CD4-positive, CD25-positive, alpha-beta regulatory T cell (primary cell): ENCODE measurements at places on chromosomes 7 and 10.

GRCh38 chr10:6034371-6034770 lies 27.8 kb downstream of the IL2RA start:
- peak overlapping the region; percentile 66 for H3K27ac ChIP-seq
- H3K36me3 ChIP-seq: peaks cover 41% of the 10 kb centered on the region

- H3K4me3 ChIP-seq: peak overlapping the region; percentile 72
- no peak for DNase-seq
- H3K27ac ChIP-seq: peak overlapping the region; percentile 28
- H3K4me1 ChIP-seq: peaks cover 46% of the 10 kb centered on the region
Observed at GRCh38 chr10:102112210-102112817, 7.9 kb downstream of the LDB1 start.

DNA sequence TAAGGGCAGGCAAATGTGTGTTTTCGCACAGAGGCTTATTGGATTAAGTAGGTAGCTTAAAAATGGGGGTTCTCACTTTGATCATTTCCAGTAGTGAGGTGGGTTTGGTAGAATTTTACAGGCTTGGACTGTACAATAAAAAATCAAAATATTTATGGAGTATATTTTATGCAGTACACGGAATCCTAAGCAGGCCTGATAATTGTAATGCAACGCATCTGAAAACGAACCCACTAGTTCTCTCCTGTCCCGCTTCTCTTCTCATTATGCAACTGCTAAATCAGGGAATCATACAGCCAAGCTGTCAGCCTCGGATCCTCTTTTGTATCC lies 377 bp upstream of the POLR1F start:
- H3K27me3 ChIP-seq: no peaks in the 10 kb centered on the region
- no peaks in the 10 kb centered on the region for H3K36me3 ChIP-seq
- peak overlapping the region; percentile 80 for H3K27ac ChIP-seq
- no peak for DNase-seq
- H3K4me1 ChIP-seq: peaks cover 21% of the 10 kb centered on the region

- H3K4me3 ChIP-seq: no peak overlapping the region
- H3K36me3 ChIP-seq: no peaks in the 10 kb centered on the region
- H3K27me3 ChIP-seq: no peaks in the 10 kb centered on the region
- DNase-seq: no peak
- H3K27ac ChIP-seq: no peak overlapping the region
Observed at GRCh38 chr7:36752026-36752711, 27.9 kb upstream of the AOAH start.

- DNase-seq: no peak
- H3K27me3 ChIP-seq: no peaks in the 10 kb centered on the region
- no peaks in the 10 kb centered on the region for H3K36me3 ChIP-seq
- no peak overlapping the region for H3K4me3 ChIP-seq
- H3K4me1 ChIP-seq: no peaks in the 10 kb centered on the region
- no peak overlapping the region for H3K27ac ChIP-seq
Observed at GRCh38 chr10:51215951-51216834, 141.9 kb downstream of the PRKG1 start.

DNA sequence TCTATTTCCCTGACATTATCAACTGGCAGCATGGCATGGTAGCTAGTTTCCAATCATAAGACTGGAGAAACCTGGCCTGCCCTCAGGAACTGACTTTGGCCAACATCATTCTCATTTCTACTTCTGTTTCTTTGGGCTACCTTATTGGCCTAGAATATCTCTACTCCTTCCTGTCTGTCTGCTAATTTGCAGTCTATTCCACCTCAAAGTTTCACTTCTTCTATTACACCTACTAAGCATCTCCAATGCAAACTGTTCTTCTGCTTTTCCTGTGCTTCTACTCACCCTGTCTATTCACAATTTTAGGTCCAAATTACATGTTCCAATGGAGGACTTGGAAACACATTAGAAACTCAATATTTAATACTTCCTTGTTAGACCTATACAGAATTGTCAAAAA lies 65.6 kb downstream of the ZNF503 start:
- no peak for DNase-seq
- H3K36me3 ChIP-seq: no peaks in the 10 kb centered on the region

DNA sequence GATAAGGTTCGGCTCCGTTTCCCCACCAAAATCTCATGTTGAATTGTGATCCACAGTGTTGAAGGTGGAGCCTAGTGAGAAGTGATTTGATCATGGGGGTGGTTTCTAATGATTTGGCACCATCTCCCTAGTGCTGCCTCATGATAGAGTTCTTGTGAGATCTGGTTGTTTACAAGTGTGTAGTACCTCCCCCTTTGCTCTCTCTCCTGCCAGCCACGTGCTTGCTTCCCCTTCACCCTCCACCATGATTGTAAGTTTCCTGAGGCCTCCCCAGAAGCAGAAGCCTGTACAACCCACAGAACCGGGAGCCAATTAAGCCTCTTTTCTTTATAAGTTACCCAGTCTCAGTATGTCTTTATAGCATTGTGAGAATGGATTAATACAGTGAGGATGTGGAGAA lies 12.1 kb upstream of the LRGUK start:
- no peaks in the 10 kb centered on the region for H3K4me1 ChIP-seq
- H3K27ac ChIP-seq: no peak overlapping the region
- no peaks in the 10 kb centered on the region for H3K36me3 ChIP-seq
- H3K4me3 ChIP-seq: no peak overlapping the region
- no peak for DNase-seq

DNA sequence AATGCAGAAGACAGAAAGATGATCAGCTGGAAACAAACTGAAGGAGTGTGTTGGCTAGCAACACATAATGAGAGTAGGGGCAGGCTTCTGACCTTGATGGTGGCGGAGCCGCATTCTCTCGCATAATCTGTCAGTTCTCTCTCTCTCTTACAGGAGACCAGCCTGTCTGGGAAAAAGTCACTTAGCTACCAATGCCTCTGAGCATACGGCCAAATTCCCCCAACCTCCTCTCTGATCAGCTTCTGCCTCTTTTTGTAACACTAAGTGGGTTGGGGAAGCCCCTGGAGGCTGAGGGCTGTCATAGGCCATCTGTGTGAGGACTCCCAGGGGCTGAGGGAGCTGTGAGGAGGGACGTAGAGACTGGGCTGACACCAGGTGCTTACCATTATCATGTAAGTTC lies 104.6 kb downstream of the HIPK2 start:
- H3K36me3 ChIP-seq: no peaks in the 10 kb centered on the region
- no peak overlapping the region for H3K27ac ChIP-seq
- H3K4me3 ChIP-seq: no peak overlapping the region
- H3K4me1 ChIP-seq: peaks cover 5% of the 10 kb centered on the region
- DNase-seq: peak; percentile 22

DNA sequence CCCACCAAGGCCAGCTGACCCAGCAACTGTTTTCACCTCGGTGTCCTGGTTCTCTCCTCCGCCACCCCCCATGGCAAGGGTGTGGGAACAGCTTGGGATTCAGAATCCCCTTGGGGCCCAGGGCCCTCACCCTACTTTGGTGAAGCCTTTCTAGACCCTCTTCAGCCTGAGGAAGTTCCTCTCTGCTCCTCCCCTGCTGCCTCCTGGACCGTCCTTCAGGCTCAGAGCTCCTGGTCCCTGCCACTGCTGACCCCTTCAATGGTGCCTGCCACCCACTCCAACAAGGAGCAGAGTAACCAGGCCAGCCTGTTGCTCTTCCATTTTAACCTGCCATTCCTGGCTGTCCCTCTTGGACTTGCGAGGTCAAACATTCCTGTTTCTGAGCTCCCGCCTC lies 72.0 kb upstream of the SMNDC1 start:
- no peak for DNase-seq
- H3K27ac ChIP-seq: no peak overlapping the region
- no peaks in the 10 kb centered on the region for H3K27me3 ChIP-seq
- H3K4me1 ChIP-seq: no peaks in the 10 kb centered on the region
- no peak overlapping the region for H3K4me3 ChIP-seq

GRCh38 chr10:133133471-133134231 lies 26.4 kb upstream of the KNDC1 start:
- DNase-seq: no peak
- no peaks in the 10 kb centered on the region for H3K4me1 ChIP-seq
- H3K36me3 ChIP-seq: no peaks in the 10 kb centered on the region
- no peaks in the 10 kb centered on the region for H3K27me3 ChIP-seq
- H3K27ac ChIP-seq: no peak overlapping the region
- no peak overlapping the region for H3K4me3 ChIP-seq

DNA sequence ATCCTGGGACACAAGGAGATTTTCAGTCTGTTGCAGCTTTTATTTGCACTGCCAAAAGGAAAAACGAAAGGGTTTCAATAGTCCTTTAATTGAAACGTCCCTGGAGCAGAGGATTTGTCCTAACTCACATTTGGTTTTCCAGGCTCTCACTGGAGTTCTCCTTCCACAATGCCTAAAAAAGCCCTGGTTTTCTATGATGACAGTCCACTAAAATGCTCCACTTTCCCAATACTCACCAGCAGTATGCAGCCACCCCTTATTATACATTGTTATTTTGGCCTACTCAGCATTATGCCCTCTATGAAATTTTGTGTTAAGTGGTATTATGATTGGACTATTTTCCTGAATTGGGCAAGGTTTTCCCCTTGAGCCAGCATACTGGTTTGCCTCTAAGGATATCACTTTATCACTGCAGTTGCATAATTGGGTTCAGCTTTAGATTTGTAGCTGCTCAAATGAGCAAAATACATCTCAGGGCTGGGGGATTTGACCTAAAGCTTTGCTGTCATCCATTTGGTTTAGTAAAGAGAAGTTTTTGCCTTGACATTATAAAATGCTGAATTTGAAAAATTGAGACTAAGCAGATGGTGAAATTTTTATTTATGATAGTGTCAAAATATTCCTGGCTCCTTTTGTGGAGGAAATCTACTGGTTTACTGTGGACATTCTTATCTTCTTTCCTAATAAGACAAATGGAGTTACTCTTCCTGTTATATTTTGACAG lies 239.2 kb downstream of the RNLS start:
- H3K4me3 ChIP-seq: no peak overlapping the region
- no peaks in the 10 kb centered on the region for H3K36me3 ChIP-seq
- no peak overlapping the region for H3K27ac ChIP-seq

DNA sequence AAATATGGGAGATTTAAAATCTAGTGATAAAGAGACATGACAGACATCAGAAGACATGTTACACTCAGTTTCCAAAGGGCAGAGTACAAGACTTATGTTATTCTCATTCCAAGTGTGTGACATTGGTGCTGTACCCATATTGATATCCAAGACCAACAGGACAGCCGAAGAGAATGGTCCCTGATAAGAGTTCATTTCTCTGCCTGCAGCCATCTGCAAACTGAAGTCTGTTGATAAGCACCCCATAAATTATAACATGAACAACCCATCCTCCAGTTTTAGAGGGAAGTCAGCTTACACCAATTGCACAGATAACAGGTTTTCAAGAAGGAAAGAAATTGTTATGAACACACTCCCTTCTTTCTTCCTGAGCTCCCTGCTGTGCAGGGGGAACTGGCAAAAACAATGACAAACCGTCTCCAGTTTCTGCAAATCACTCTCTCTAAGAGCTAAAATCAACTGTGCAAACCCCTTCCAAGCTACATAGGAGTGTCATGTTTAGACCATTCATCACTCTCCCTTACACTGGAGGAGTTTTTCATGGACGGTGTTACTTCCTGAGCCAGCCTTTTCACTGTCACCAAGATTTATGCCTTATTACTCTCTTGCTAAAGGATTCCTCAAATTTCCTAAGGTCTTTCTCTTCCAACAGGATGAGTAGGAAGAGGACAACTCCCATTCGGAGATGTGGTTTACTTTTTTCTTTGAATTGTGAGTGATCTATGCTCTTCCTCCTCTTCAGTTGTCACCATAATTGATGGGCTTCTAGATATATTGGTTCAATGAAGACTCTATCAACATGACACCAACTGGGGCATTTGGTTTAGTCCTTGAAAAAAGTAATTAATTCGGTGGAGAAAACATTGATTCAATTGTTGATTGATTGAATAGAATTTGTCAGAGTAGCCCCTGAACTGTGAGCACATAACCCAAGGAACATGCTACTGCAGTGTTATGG lies 80.3 kb upstream of the FAM171A1 start:
- H3K4me3 ChIP-seq: no peak overlapping the region
- H3K4me1 ChIP-seq: no peaks in the 10 kb centered on the region
- H3K27me3 ChIP-seq: peaks cover 8% of the 10 kb centered on the region
- H3K36me3 ChIP-seq: no peaks in the 10 kb centered on the region

GRCh38 chr7:4189131-4189570 lies 492.9 kb upstream of the FOXK1 start:
- no peaks in the 10 kb centered on the region for H3K4me1 ChIP-seq
- H3K27ac ChIP-seq: no peak overlapping the region
- no peaks in the 10 kb centered on the region for H3K27me3 ChIP-seq
